ENCODE measurements at places on chromosomes 2 and 18. TPM values are rescaled to one million over a fixed set of nuclear protein-coding genes. Genes with fewer than 3 reads are reported as not detected.

ANKRD23 gene
- total RNA-seq, result 9.8 TPM

SULT1C4 gene
- total RNA-seq, result not detected

PSMA8 gene
- total RNA-seq, result 1.0 TPM

ST8SIA5 gene
- total RNA-seq, result not detected

CFLAR gene
- 216 TPM for total RNA-seq

DIS3L2 gene
- 74.3 TPM for total RNA-seq

GALNT13 gene
- total RNA-seq, result not detected

GALNT14 gene
- total RNA-seq, result 4.9 TPM

CD8B2 gene
- not detected for total RNA-seq

- no peak overlapping the region for H3K4me3 ChIP-seq
- no peaks in the 10 kb centered on the region for H3K4me1 ChIP-seq
- no peaks in the 10 kb centered on the region for H3K36me3 ChIP-seq
- no peaks in the 10 kb centered on the region for H3K27me3 ChIP-seq
- DNase-seq, result no peak
- no peak overlapping the region for H3K27ac ChIP-seq
Measured at GRCh38 chr18:36378205-36378604, 80.7 kb downstream of the FHOD3 start.

- no peaks in the 10 kb centered on the region for H3K27me3 ChIP-seq
- H3K4me1 ChIP-seq, result no peaks in the 10 kb centered on the region
- H3K4me3 ChIP-seq, result no peak overlapping the region
- H3K36me3 ChIP-seq, result no peaks in the 10 kb centered on the region
- no peak overlapping the region for H3K27ac ChIP-seq
Measured at GRCh38 chr2:114261366-114261765, 181.1 kb upstream of the DPP10 start.

GRCh38 chr18:62571648-62572047 lies 48.8 kb downstream of the ZCCHC2 start:
- no peaks in the 10 kb centered on the region for H3K27me3 ChIP-seq
- H3K4me1 ChIP-seq, result no peaks in the 10 kb centered on the region
- H3K4me3 ChIP-seq, result no peak overlapping the region
- H3K36me3 ChIP-seq, result peaks cover 15% of the 10 kb centered on the region

DNA sequence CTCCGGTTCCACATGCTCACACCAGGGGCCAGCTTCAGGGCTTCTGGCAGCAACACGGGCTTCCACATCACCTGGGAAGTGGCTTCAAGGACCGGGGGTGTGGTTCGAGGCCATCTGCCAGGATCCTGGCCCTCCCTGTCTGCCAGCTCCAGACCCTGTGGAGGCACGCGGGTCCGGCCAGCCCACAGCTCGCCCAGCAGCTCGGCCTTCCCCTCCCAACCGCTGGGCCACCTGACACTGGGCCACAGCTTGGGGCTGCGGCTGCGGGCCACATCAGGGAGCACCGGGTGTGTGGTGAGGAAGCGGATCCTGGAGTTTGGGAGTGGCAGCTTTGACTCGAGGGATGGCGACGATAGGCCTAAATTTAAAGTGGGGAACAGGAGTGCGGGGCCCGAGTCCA lies 7.0 kb downstream of the C2orf81 start:
- peaks cover 47% of the 10 kb centered on the region for H3K4me1 ChIP-seq
- H3K4me3 ChIP-seq, result peak overlapping the region; percentile 66
- peak; percentile 27 for DNase-seq
- H3K36me3 ChIP-seq, result no peaks in the 10 kb centered on the region
- H3K27ac ChIP-seq, result peak overlapping the region; percentile 30

GRCh38 chr2:96089356-96090195 lies 26.8 kb downstream of the ADRA2B start:
- peaks cover 3% of the 10 kb centered on the region for H3K27me3 ChIP-seq
- H3K36me3 ChIP-seq, result no peaks in the 10 kb centered on the region
- DNase-seq, result no peak
- no peak overlapping the region for H3K4me3 ChIP-seq

DNA sequence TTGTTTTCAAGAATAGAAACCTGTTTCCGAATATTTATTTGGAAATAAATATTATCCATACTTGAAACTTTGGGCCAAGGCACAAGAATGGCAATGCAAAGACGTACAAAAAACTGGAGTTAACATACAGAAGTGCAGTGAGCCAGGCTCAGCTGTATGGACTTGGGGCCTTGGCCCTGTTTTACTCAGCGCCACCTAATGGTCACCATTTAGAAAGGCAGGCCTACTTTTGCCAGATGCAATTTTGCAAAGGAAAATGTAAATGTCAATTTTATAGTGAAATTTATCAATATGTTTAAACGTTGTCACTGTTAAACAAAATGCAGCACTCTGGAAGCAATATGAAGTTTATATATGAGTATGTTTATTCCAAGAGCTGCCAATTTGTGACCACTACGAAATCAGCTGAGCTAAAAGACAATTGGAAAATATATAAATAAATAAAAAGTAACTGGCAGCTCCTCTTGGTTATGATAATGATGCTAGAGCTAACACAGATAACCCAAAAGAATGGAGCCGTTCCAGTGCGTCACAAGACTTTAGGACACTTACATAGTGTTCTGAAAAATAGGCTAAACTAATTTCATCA lies 155.0 kb downstream of the ARHGAP15 start:
- H3K4me3 ChIP-seq, result no peak overlapping the region
- H3K4me1 ChIP-seq, result no peaks in the 10 kb centered on the region
- no peak overlapping the region for H3K27ac ChIP-seq
- H3K27me3 ChIP-seq, result no peaks in the 10 kb centered on the region
- H3K36me3 ChIP-seq, result peaks cover 2% of the 10 kb centered on the region

GRCh38 chr2:82120115-82120514 lies 1815.6 kb upstream of the LRRTM1 start:
- DNase-seq, result no peak
- H3K4me3 ChIP-seq, result no peak overlapping the region
- no peaks in the 10 kb centered on the region for H3K36me3 ChIP-seq
- H3K4me1 ChIP-seq, result no peaks in the 10 kb centered on the region
- H3K27me3 ChIP-seq, result no peaks in the 10 kb centered on the region

- peaks cover 17% of the 10 kb centered on the region for H3K27me3 ChIP-seq
- H3K27ac ChIP-seq, result no peak overlapping the region
- peaks cover 13% of the 10 kb centered on the region for H3K4me1 ChIP-seq
- peak; percentile 61 for DNase-seq
- no peaks in the 10 kb centered on the region for H3K36me3 ChIP-seq
- H3K4me3 ChIP-seq, result peak overlapping the region; percentile 25
Measured at GRCh38 chr2:118309946-118310680, 221.8 kb downstream of the INSIG2 start.

- H3K4me3 ChIP-seq, result no peak overlapping the region
- H3K27me3 ChIP-seq, result no peaks in the 10 kb centered on the region
- DNase-seq, result no peak
- no peaks in the 10 kb centered on the region for H3K36me3 ChIP-seq
- no peak overlapping the region for H3K27ac ChIP-seq
Measured at GRCh38 chr2:237231593-237231992, 145.9 kb downstream of the COPS8 start.

GRCh38 chr2:152655880-152656279 lies 61.4 kb downstream of the PRPF40A start:
- no peak overlapping the region for H3K27ac ChIP-seq
- peaks cover 20% of the 10 kb centered on the region for H3K36me3 ChIP-seq
- DNase-seq, result no peak
- H3K4me1 ChIP-seq, result no peaks in the 10 kb centered on the region
- H3K4me3 ChIP-seq, result no peak overlapping the region

DNA sequence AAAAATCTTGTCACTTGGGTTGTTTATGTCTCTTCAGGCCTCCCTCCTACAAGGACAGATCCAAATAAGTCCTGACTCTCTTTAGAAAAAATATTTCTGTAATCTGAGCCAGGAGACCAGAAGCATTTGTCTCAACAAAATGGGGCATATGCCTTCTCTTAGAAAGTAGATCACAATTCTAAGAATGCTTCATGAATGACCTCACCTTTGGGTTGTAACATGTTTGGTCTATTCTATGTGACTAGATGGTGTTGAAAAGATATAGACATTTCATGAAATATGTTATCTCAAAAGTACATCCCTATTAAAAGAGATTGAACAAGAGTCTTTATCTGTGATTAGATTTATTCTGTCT lies 159.0 kb upstream of the SETBP1 start:
- DNase-seq, result no peak
- peaks cover 15% of the 10 kb centered on the region for H3K4me1 ChIP-seq
- H3K27me3 ChIP-seq, result no peaks in the 10 kb centered on the region
- no peaks in the 10 kb centered on the region for H3K36me3 ChIP-seq

DNA sequence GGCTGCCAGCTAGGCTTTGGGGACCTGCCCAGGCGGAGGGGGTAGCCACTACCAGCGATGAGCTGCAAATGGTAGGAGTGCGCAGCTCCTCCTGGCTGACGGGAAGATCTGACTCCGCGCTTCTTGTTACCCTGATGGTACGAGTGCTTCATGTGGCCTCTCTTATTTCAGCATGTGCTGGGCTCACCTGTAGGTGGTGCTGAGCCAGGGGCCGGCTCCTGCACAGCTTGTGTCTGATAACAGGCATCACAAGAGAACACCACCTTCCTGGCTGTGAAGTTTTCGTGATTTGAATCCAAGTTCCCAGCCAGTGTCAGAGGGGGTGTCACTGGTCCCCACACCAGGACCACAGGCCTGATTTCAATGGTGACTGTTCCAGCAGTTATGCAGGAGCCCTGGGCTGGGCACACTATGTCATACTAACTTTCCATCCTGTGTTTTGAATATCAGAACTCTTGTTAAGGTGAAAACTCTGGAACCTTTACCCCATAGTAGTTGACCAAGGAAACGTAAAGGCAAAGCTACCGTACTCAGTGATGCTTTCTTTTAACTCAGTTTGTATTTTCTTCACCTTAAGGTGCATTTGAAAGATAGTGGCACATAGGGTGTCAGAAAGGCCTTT lies 28.0 kb downstream of the APCDD1 start:
- peak overlapping the region; percentile 69 for H3K27ac ChIP-seq
- no peaks in the 10 kb centered on the region for H3K36me3 ChIP-seq
- H3K4me3 ChIP-seq, result peak overlapping the region; percentile 42
- H3K4me1 ChIP-seq, result peaks cover 70% of the 10 kb centered on the region
- DNase-seq, result no peak
